ENCODE measurements at places on chromosomes 5 and 9.

- no peak for DNase-seq
Measured at GRCh38 chr9:33800886-33801285, 5.5 kb downstream of the PRSS3 start.

DNA sequence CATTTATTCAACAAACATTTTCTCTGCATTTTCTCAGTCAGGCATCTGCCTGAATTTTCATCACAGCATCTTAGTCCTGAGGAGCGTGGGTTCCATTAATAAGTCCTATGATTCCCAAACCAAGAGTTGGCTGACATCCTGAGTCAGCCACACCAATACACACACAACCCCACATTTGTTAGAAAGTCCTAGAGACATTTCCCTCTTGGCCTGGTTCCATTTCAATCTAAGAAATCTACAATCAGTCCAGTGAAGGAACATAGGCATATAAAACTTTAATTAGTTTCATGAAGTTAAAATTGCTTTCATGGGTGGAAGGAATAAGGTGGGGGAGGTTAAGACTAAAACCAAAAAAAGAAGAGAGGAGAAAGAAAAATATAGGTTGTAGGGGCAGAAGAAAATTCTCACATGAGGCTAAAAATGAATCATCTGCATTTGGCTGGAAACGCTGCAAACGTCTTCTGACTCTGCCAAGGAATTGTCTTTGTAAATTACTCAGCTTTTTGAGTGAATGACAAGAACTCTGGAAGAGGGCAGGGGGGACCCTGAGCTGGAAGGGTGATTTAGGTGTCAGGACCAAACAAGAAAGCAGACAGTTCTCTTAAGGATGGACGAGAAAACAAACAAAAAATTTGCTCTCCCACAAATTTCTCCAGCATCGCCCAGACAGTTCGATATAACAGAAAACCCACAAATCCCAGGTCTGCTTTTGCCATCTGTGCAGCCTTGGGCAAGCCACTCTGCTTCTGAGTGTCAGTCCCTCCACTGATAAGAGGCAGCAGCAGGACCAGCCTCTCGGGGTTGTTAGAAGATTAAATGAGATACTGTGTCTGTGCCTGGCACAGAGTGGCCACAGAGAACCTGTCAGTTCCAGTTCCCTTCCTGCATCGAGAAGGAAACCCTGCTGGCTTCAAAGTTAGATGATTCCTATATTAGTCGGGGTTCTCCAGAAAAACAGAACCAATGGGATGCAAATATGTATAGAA is 289.7 kb downstream of the CDK5RAP2 start:
- no peak for DNase-seq

GRCh38 chr9:98743818-98744611 is 35.3 kb upstream of the GABBR2 start:
- no peak for DNase-seq

GRCh38 chr5:167460449-167461020 is 830.9 kb upstream of the WWC1 start:
- no peak for DNase-seq

DNA sequence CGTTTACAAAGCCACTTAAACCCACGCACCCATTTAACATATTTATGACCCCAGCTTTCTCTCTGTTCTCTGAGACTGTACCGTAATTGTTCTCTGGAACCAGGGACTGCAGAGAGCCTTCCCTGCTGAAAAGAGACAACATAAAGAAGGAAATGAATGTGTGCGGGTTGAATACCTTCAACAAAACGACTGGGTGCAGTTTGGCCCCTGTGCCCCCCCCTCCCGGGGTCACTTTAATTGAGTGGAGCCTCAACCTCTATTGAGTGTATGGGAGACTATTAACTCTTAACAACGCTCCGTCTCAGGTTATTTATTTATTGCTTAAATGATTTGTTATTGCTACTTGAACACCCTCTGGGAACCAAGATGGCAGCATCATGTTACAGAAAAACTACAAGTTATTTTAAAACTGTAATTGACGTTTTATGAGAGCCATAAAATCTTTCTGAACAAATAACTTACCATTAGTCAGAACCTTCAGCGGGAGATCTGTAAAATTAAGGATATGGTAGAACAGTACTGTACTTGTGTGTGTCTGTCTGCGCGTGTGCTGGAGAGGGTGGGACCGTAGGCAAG is 70.6 kb downstream of the GAS1 start:
- no peak for DNase-seq

GRCh38 chr9:109455861-109456260 is 42.2 kb downstream of the PTPN3 start:
- no peak for DNase-seq

DNA sequence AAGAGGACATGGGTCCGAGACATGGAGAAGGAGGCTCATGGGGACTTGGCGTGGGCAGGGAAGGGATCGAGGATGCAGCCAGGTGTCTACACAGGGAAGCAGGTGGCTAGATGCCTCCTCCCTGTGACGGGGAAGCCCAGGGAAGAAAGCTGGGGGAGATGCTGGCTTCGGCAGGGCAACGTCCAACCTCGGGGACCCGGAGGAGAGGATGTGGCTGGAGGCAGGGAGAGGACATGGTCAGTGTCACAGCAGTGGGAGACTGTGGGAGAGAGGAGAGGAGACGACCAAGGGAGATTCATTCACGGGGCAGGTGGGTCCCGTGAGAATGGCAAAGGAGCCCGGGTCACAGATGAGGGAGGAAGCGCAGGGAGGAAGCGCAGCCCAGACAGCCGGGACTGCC is 73.2 kb upstream of the PHYKPL start:
- DNase-seq: no peak

GRCh38 chr9:38732885-38733284 is 13.0 kb upstream of the FAM240B start:
- DNase-seq: no peak

GRCh38 chr5:130836729-130837649 is 328.1 kb downstream of the HINT1 start:
- DNase-seq: no peak

GRCh38 chr5:572398-573019 is 39.6 kb upstream of the CEP72 start:
- no peak for DNase-seq

- DNase-seq: peak; percentile 55
Measured at GRCh38 chr5:172364773-172365172, 81.2 kb upstream of the UBTD2 start.

GRCh38 chr9:124795881-124796431 is 19.0 kb downstream of the OLFML2A start:
- DNase-seq: no peak

GRCh38 chr5:73382401-73382740 is 66.2 kb downstream of the FOXD1 start:
- no peak for DNase-seq

DNA sequence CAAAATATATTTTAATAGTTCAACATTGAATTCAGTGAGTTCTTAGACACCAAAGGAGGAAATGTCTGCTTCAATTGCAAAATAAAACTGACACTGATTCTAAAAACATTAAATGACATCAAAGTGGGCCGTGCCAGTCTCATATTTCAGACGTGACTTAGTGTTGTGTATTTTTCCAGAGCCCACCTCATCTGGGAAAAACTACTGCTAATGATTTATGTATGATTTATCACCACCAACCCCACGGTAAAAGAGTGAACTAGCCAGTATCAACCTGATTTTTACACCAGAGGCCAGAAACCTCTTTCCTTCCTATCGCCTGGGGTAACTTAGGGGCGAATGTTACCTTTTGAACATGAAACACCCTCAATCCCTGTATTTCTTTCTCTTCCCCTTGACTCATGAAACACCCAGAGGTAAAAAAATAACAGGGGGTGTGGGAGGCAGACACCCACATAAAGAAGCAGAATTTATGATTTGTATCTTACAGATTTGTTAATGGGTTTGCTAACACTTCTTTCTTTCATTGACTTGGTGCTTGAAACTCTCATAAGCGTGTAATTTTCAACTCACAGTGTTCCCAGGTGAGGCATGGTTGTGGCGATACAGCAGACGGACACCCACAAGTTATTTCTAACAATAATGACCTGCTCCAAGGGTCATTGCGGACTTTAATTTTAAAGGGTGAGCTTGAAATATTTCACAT is 56.4 kb upstream of the FANCC start:
- no peak for DNase-seq

DNA sequence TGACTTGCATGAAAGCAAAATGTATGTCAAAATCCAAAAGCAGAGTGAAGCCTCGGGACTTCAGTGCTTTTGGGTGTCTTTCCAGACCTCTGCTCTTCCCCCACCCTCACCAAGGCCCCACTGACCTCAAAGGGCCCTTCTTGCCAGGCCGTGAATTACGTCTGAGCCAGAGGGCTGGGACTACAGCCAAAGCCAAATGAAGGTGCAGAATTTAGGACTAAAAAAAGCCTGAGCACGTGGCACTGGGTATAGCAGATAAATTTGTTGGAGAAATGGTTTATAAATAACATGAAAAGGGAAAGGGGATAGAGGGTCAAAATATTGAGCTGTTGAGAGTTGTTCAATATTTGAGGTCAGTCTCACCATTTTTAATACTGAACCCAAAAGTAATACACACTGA is 163.4 kb downstream of the GHR start:
- DNase-seq: no peak

Data from activated CD4-positive, alpha-beta T cell treated with anti-CD3 and anti-CD28 coated beads for 36 hours (primary cell).